Epithelial cell of esophagus (primary cell): ENCODE measurements at places on chromosomes 16 and 17.

GRCh38 chr17:21024024-21024423 lies 18.8 kb downstream of the USP22 start:
- DNase-seq: no peak

DNA sequence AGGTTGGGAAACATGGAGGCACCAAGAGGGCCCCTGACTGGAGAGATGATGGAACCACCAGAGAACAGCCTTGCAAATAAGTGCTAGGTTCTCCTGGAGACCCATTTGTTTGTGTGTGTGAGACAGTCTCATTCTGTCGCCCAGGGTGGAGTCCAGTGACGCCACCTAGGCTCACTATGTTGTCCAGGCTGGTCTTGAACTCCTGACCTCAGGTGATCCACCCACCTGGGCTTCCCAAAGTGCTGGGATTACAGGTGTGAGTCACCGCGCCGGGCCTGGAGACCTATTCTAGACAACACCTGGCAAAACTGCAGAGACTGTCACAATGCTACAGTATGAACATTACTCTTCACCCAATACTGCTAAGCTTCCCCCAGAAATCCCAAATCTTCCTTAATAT lies 1.5 kb downstream of the NPLOC4 start:
- DNase-seq: peak; percentile 42

DNA sequence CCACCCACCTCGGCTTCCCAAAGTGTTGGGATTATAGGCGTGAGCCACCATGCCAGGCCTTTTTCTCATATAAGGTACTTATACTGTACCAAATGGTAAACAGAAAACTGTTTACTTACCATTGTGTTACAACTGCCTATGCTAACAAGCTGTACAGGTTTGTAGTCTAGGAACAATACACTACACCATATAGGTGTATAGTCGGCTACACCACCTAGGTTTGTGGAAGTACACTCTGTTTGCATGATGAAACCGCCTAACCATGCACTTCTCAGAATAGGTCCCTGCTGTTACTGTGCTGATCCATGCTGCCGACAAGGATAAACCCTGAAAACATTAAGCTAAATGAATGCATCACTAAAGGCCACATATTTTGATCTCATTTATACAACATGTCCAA lies 18.9 kb downstream of the DNAJA2 start:
- DNase-seq: no peak

GRCh38 chr17:75307957-75308731 lies 18.9 kb upstream of the SLC25A19 start:
- no peak for DNase-seq

- DNase-seq: no peak
These were observed 21.4 kb upstream of the ZFPM1 start for GRCh38 chr16:88431651-88432050.

GRCh38 chr17:4064366-4064765 lies 78.5 kb downstream of the ZZEF1 start:
- DNase-seq: no peak
